Myometrial cell (primary cell): ENCODE measurements at places on chromosomes 6 and 20. TPM values are rescaled to one million over a fixed set of nuclear protein-coding genes. Genes with fewer than 3 reads are reported as not detected.

PPP1R16B gene
- not detected in 2 replicates for total RNA-seq

AKAP12 gene
- 47.0 and 64.5 TPM in 2 replicates for total RNA-seq

SRSF3 gene
- total RNA-seq = 119 and 205 TPM in 2 replicates

PPP1R14C gene
- total RNA-seq = not detected in 2 replicates

SYCP2 gene
- 0.18 TPM in 1 of 2 replicates, not detected in the other for total RNA-seq

PLEKHG1 gene
- total RNA-seq = 1.7 and 7.1 TPM in 2 replicates

TP53TG5 gene
- 3.2 TPM in 1 of 2 replicates, not detected in the other for total RNA-seq

EPHA7 gene
- under 0.01 TPM in 2 replicates for total RNA-seq

RPS10 gene
- total RNA-seq = 3,823 and 5,765 TPM in 2 replicates

PLN gene
- 0.58 and 1.6 TPM in 2 replicates for total RNA-seq

MUC22 gene
- not detected in 2 replicates for total RNA-seq

FAM135A gene
- total RNA-seq = 3.2 and 5.2 TPM in 2 replicates

KCNK16 gene
- total RNA-seq = not detected in 2 replicates

COL9A1 gene
- not detected in 2 replicates for total RNA-seq

TNNC2 gene
- not detected in 2 replicates for total RNA-seq

NRN1 gene
- not detected in 2 replicates for total RNA-seq

HDGFL1 gene
- not detected in 2 replicates for total RNA-seq

KHDC1 gene
- total RNA-seq = 3.2 and 6.1 TPM in 2 replicates

TMC2 gene
- total RNA-seq = not detected in 2 replicates

EDN1 gene
- under 0.01 and 0.29 TPM in 2 replicates for total RNA-seq

PSMA7 gene
- 520 and 556 TPM in 2 replicates for total RNA-seq

LINC00237 gene
- total RNA-seq = not detected in 2 replicates

TREM1 gene
- total RNA-seq = not detected in 2 replicates

RWDD2A gene
- 2.3 and 2.9 TPM in 2 replicates for total RNA-seq

SLC17A2 gene
- total RNA-seq = not detected in 2 replicates

RSPO3 gene
- not detected in 2 replicates for total RNA-seq

RAET1G gene
- 0.71 and 1.7 TPM in 2 replicates for total RNA-seq

WFDC10B gene
- not detected in 2 replicates for total RNA-seq

GPANK1 gene
- 12.4 and 16.1 TPM in 2 replicates for total RNA-seq

TRIM15 gene
- not detected in 2 replicates for total RNA-seq

TMEM239 gene
- total RNA-seq = under 0.01 TPM in 1 of 2 replicates, not detected in the other

OARD1 gene
- total RNA-seq = 9.4 and 14.4 TPM in 2 replicates

LIN28B gene
- total RNA-seq = not detected in 2 replicates

NECAB3 gene
- total RNA-seq = 22.9 and 77.3 TPM in 2 replicates

ZNF334 gene
- total RNA-seq = 0.58 and 1.4 TPM in 2 replicates

LY6G6F gene
- total RNA-seq = not detected in 2 replicates

RAET1L gene
- total RNA-seq = not detected in 2 replicates

CLIC5 gene
- total RNA-seq = not detected in 2 replicates

PSORS1C1 gene
- 0.18 TPM in 1 of 2 replicates, not detected in the other for total RNA-seq

SOX18 gene
- 0.29 TPM in 1 of 2 replicates, not detected in the other for total RNA-seq

PNPLA1 gene
- not detected in 2 replicates for total RNA-seq

TMEM181 gene
- total RNA-seq = 23.1 and 28.9 TPM in 2 replicates

SPTLC3 gene
- total RNA-seq = 2.1 and 4.9 TPM in 2 replicates

BMP2 gene
- 0.53 and 1.2 TPM in 2 replicates for total RNA-seq

BPIFB1 gene
- total RNA-seq = not detected in 2 replicates

HLA-DQB1 gene
- total RNA-seq = not detected in 2 replicates

RREB1 gene
- total RNA-seq = 6.9 and 7.6 TPM in 2 replicates

EYA4 gene
- total RNA-seq = 2.9 and 5.7 TPM in 2 replicates

DEFB124 gene
- total RNA-seq = not detected in 2 replicates

B3GALT4 gene
- total RNA-seq = 5.7 and 11.0 TPM in 2 replicates

TTLL9 gene
- total RNA-seq = not detected in 2 replicates

OXT gene
- total RNA-seq = not detected in 2 replicates

SLPI gene
- total RNA-seq = not detected in 2 replicates

MAS1 gene
- total RNA-seq = not detected in 2 replicates

PTCRA gene
- total RNA-seq = not detected in 2 replicates
